ENCODE measurements at places on chromosomes 7 and 10. TPM values are rescaled to one million over a fixed set of nuclear protein-coding genes. Genes with fewer than 3 reads are reported as not detected.

Gene CD36
- polyA plus RNA-seq: 0.10 TPM

Gene ZNF365
- 4.5 TPM for polyA plus RNA-seq

Gene CPN1
- not detected for polyA plus RNA-seq

Gene ADCYAP1R1
- 0.71 TPM for polyA plus RNA-seq

Gene DENND2A
- polyA plus RNA-seq: 3.5 TPM

Gene CBLL1
- polyA plus RNA-seq: 28.8 TPM

Gene MGMT
- polyA plus RNA-seq: 10.8 TPM

Gene SPDYE17
- polyA plus RNA-seq: not detected

Gene ENTPD1
- 0.02 TPM for polyA plus RNA-seq

Gene CPA2
- polyA plus RNA-seq: not detected

Gene UNC5B
- polyA plus RNA-seq: 13.8 TPM

Gene PDZD7
- 1.9 TPM for polyA plus RNA-seq

Gene CHAT
- polyA plus RNA-seq: not detected

Gene XRCC2
- polyA plus RNA-seq: 3.4 TPM

Gene LIPK
- polyA plus RNA-seq: not detected

Gene MALRD1
- polyA plus RNA-seq: not detected

Gene AMZ1
- 0.15 TPM for polyA plus RNA-seq

Gene C10orf90
- polyA plus RNA-seq: 0.21 TPM

Gene TUBB8
- polyA plus RNA-seq: 0.13 TPM

Gene CLCN1
- polyA plus RNA-seq: 0.12 TPM

Gene ANKRD61
- 0.50 TPM for polyA plus RNA-seq

Gene CARD11
- not detected for polyA plus RNA-seq

Gene AQP1
- polyA plus RNA-seq: 2.4 TPM

Gene GBX1
- polyA plus RNA-seq: not detected

Gene EGR2
- polyA plus RNA-seq: 0.47 TPM

Gene CYP26A1
- polyA plus RNA-seq: not detected

Gene GJC3
- polyA plus RNA-seq: not detected

Gene CYP2C8
- 0.02 TPM for polyA plus RNA-seq

Gene LIPA
- 63.2 TPM for polyA plus RNA-seq

Gene OR2A1
- polyA plus RNA-seq: not detected

Gene LEP
- polyA plus RNA-seq: not detected

Gene SYT15
- polyA plus RNA-seq: 0.07 TPM

Gene HMX3
- not detected for polyA plus RNA-seq

Gene SGCE
- polyA plus RNA-seq: 69.5 TPM

Gene AZGP1
- 0.15 TPM for polyA plus RNA-seq

Gene RARRES2
- 0.26 TPM for polyA plus RNA-seq

Gene MYOZ1
- polyA plus RNA-seq: 0.26 TPM

Gene FANK1
- 13.6 TPM for polyA plus RNA-seq

Gene HPS1
- polyA plus RNA-seq: 41.4 TPM

Gene OGDH
- 58.2 TPM for polyA plus RNA-seq

Gene WEE2
- not detected for polyA plus RNA-seq

Gene EBLN1
- not detected for polyA plus RNA-seq

Gene SBDS
- polyA plus RNA-seq: 59.2 TPM

Gene PLEKHA1
- 10.6 TPM for polyA plus RNA-seq

Gene SPDYE5
- not detected for polyA plus RNA-seq

Gene TCERG1L
- polyA plus RNA-seq: not detected

Gene ASB4
- polyA plus RNA-seq: not detected
